Kidney (tissue), 22 donors: ENCODE measurements at places on chromosomes 1 and 21. TPM values are rescaled to one million over a fixed set of nuclear protein-coding genes. Genes with fewer than 3 reads are reported as not detected.

GRCh38 chr21:28464095-28464494, 528.6 kb downstream of the LTN1 start:
- DNase-seq: no peak

DNA sequence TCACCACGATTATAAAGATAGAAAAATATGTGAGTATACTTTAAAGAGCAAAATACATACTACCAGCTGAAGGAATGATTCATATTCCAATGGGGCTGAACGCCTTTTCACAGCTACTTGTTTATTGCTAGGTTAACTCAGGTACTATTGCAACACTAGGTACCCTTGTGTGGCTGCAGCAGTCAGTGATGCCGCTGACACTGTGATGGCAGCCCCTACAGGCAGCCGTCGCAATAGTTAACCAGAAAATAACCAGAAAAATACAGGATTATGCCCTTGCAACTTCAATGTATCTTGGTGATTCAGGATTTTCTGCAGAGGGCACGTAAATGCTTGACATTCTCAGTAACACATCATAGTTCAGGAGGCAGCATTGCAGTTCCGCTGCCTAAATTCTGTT, 1.6 kb upstream of the MARK1 start:
- peak; percentile 17 for DNase-seq

GRCh38 chr21:31616216-31616615, 43.3 kb upstream of the SOD1 start:
- no peak for DNase-seq

- no peak for DNase-seq
These were observed 84.2 kb downstream of the ERG start for GRCh38 chr21:38413958-38414548.

DNA sequence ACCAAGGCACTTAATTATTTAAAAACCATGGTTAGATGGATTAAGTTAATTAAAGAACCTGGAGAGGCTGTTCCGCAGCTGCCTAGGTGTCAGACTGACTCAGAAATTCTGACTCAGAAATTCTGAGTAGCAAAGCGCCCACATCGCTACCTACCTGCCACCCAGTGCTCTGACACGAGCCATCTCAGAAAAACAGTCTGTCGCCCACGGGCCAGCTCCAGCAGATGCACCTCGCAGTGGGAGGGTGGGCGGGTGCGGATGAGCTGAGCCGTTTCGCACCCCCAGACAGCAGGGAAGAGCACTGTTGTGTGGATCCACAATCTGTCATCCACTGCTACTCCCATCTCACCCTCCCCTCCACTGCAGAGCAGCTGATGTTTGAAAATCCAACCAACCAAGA, 13.5 kb downstream of the KCNK1 start:
- no peak for DNase-seq

GRCh38 chr21:38306433-38307141, 49.8 kb downstream of the KCNJ15 start:
- DNase-seq: no peak

DNA sequence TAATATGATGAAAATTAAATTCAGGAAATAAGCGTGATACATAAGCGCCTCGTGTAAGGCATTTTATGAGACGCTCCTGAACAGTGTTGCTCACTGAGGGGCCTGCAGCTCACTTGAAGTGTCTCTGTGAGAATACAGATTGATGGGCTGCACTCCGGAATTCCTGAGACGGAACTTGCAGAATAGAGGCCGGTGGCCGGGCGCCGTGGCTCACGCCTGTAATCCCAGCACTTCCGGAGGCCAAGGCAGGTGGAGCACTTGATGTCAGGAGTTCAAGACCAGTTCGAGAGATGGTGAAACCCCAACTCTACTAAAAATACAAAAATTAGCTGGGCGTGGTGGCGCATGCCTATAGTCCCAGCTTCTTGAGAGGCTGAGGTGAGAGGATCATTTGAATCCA, 49.5 kb upstream of the HNRNPU start:
- DNase-seq: no peak

DNA sequence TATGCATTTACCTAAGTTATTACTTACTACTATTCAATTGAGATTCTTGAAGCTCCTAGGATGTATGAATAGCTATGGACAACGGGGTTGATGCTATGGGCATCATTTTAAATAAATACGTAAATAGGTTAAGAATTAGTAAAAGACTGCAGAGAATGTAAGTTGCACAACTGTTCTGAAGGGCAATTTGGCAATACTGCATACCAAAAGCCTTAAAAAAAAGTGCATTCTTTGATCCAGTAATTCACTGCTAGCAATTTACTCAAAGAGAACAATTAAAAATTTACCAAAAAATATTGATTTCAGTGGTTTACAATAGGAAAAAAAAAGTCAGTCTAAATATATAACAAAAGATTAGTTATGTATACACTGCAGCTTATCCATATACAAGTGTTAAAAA, 3.5 kb downstream of the ARPC5 start:
- no peak for DNase-seq

DNA sequence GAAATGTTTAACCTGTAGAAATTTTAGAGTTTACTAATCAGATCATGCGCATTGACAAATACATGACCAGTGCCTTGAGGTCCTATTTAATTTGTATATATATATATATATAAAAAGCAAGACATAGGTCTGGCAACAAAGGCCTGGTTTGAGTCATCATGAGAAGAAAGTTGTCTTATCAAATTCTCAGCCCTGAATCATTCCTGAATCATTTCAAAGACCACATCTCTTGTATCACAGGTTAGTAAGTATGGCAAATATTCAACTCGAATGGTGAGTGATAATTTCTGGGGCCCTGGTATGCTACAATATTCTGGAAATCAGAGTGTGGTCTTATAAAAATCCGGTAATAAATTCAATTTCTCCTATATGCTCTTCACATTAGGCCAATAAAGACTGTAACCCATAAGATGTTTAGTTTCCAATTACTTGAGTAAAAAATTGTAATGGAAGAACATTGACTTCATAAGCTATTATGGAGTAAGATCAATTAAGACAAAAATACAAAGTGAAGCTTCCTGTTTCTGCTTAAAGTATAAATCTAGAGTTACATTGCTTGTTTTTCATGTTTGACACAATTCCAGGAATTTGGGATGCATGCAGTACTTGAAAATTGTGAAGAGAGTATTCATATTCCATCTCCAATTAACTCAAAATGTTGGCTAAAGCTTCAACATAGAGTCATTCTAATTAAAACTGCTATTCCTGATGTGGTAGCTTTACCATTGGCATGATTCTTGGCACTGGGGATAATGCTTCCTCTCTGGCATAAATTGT, 309.4 kb downstream of the BRINP3 start:
- no peak for DNase-seq

DNA sequence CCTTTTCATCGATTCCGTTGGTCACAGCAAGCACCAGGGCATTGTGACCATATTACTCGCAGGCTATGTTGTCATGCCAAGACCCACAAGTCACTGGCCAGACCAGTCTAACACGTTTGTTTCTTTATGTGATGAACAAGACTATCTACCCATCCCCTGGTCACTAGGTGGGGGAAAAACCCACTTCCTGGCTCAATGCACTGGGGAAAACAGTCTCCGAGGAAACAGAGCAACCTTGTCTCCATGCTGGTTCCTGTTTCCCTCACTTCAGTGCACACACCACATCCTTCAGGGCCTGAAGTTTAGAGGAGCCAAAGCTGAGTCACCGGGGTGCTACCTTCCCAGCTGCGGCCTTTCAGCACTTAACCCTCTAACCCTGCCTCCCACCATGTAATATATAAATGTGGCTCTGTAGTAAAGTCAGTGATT, 20.9 kb downstream of the ERICH3 start:
- DNase-seq: peak; percentile 91

GRCh38 chr1:227793948-227794816, 21.3 kb upstream of the PRSS38 start:
- peak; percentile 82 for DNase-seq

- no peak for DNase-seq
These were observed 463.0 kb downstream of the DSCAM start for GRCh38 chr21:40383951-40384350.

GRCh38 chr1:19771350-19771749, 28.4 kb downstream of the TMCO4 start:
- no peak for DNase-seq

DNA sequence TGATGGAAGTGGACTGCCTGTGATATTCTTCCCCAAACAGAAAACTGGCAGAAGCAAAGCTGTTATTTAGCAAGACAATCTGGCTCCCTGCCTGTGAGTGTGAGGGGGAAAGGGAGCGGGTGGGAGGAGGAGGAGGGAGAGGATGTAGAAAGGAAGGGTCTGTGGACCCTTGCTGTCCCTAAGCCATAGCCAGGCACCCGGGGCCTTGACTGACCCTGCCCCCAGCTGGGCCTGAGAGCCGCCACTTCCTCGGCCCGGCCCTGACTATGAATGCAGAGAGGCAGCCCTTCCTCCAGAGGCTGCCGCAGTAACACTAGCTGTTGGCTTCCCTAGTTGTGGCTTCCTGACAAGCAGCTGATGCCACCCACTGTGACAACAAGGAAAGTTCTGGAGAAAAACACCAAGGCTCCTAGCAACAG, 13.9 kb downstream of the PLA2G2F start:
- DNase-seq: no peak

- DNase-seq: no peak
These were observed 108.1 kb downstream of the RNF220 start for GRCh38 chr1:44513111-44513510.

- DNase-seq: no peak
These were observed 250.4 kb downstream of the NFIA start for GRCh38 chr1:61332796-61333195.

DNA sequence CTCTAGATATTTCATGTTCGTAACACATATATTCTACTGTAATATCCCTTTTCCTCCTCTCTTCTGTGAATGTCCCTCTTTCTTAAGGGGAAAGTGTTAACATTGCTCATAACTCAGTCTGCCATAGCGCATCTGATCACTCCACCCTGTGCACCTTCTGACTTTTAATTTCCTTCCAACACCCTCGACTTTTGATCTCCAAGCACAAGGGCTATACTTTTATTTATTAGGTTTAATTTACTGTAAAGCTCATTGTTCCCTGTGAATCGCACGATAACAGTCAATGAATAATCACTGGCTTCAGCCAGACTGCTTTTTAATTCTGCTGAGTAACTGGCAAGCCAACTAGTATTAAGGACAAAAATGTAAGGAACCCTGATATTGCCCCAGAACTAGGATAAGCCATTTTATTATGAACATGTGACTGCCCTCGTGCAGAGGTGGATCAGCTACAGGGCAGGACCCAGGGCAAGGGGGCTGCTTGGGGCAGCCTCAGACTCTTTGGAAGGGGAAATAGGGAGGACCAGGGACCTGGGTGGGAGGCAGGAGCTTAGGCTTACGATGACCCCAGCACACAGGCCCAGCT, 2.6 kb upstream of the ETS2 start:
- no peak for DNase-seq

DNA sequence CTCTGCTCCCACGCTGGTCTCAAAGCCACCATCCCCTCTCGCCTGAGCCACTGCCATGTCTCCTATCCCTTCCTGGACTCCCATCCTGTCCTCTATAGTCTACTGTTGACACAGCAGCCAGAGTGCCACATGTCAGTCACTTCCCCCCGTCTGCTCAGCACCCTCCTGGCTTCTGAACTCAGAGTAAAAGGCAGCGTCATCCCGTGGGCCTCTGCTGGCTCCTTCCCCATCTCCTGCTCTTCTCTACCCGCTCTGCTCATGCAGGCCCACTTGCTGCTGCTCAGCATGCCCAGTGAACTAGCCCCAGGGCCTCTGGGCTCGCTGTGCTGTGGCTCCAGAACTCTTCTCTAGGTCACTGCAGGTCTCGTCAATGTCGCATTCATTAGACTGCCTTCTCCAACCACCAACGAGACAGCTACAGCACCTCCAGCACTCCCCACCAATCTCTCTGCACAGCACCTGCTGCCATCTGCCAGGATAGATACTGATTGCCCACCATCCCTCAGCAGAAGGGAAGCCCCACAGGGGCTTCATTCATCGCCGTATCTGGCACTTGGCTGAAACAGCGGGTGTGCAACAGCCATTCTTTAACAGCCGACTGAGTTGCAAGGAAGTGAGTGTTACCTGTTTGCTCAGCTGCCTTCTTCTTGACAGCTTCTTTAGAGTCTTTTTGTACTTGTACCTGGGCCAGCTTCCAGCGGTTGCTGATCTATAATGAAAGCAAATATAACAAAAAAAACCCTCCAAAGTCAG, 11.8 kb upstream of the SRM start:
- DNase-seq: no peak

DNA sequence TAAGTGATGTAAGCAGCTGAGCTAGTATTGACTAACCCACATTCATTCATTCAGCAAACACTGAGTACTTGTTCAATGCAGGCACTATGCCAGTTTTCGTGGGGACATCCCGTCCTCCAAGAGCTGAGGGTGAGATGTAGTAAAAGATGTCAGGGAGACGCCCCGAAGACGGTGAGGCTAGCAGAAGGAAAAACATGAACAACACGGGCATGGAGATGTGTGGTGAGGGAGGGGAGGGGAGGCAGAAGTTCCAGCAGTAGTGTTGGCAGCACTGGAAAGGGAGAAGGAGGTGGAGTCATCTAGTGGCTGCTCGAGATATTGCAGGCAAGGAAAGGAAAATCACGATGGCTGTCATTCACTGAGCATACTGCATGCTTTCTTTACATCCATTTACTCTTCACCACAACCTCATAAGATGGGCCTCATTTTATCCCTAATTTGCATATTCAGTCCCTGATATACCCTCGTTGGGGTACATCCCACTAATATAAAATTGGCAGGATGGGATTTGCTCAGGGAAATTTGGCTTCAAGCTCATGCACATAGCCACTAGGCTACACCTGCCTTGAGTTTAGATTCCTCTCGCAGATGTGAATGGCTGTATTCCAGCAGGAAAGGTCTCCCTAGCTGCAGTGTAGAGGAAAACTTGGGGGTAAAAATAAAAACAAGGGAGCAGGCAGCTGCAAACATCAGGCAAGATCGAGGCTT, 14.5 kb downstream of the PDZK1IP1 start:
- peak; percentile 65 for DNase-seq

GRCh38 chr1:53071167-53071865, 9.3 kb downstream of the PODN start:
- no peak for DNase-seq

DNA sequence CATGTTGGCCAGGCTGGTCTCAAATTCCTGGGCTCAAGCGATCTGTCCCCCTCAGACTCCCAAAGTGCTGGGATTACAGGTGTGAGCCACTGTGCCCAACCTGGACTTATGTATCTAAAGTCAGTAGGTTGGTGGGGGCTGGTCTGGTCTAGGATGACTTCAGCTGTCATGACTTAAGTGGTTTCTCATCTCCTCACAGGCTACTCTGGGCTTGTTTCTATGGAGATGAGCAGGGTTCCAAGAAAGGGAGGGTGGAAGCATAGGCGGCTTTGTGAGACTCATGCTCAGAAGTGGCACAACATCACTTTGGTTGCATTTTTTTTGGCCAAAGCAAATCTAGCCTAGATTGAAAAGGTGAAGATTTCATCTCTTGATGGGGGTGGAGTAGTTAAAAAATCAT, 115.9 kb upstream of the IVNS1ABP start:
- DNase-seq: no peak

GRCh38 chr1:79726911-79727310, 720.4 kb upstream of the ADGRL4 start:
- DNase-seq: peak; percentile 19

The SLC1A7 gene
- total RNA-seq: not detected

The ERG gene
- total RNA-seq: 29.6 TPM

The KAZN gene
- 60.8 TPM for total RNA-seq

The CAPN9 gene
- total RNA-seq: 0.41 TPM

The RHOU gene
- total RNA-seq: 22.1 TPM

The CTSS gene
- total RNA-seq: 109 TPM

The SPRR4 gene
- total RNA-seq: not detected

The TMEM240 gene
- 1.9 TPM for total RNA-seq
